ENCODE measurements at places on chromosomes 5 and 9.

DNA sequence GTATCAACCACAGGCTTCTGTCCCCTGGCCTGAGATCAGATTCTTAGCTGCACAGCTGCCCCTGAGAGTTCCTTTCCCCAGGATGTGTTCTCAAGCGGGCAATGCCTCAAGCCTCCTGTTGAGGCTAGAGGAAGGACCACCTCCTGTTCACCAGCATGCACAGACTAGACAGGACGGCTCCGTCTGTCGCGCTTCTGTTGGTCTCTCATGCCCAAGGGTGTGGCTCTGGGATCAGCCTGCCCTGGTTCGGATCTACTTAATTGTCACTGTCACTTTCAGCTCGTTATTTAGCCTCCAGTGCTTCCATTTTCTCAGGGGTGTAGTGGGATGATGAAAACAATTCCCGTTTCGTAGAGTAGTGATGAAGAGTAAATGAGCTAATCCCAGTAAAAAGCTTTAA is 103.1 kb downstream of the KCNIP1 start:
- DNase-seq, result no peak

DNA sequence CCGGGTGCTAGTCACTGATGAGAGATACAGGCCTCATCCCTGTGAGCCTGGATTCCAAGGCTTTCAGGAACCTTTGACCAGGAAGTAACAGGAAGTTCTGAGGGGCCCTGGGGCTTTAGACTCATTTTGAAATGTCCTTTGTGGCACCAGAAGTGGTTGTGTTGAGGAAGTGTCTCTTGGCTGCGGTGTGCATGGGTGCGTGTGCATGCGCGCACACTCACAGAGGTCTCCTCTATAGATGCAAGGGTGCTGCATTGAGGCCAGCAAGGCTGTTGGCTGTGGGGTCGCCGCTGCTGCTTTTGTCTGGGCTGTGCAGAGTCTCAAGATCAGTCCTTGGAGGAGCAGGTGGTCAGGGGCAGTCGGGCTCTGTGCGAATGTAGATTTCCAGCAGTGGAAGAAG is 7.6 kb downstream of the RAB24 start:
- no peak for DNase-seq

GRCh38 chr5:1315018-1315708 is 20.3 kb upstream of the TERT start:
- DNase-seq, result peak; percentile 25

DNA sequence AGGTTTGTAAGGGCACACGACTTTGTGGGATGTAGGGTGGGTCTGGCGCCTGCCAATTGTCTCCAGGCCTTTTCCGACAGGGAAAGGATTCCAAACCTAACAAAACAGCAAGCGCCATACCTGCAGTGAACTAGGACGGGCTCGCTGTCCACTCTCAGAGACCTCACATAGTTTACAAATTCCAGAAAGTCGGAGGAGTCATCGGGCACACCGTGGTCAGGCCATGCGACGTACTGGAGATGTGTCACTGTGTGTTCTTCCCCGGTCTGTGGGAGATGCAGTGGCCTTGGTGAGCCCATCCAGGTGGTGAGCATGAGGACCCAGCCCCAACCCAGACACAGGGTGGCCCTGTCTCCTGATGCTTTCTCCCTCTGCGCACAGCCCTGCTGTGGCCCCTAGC is 61.3 kb upstream of the EPB41L4B start:
- no peak for DNase-seq

All from activated naive CD8-positive, alpha-beta T cell treated with anti-CD3 and anti-CD28 coated beads, Interleukin-2, amount 10 ng/mL, durations not matched to agents 7 days and 5 days (primary cell).